CD4-positive, alpha-beta T cell treated with Interleukin-12 subunit alpha and Interleukin-12 subunit beta, for 1 hour (primary cell): ENCODE measurements at places on chromosomes 7 and 10.

DNA sequence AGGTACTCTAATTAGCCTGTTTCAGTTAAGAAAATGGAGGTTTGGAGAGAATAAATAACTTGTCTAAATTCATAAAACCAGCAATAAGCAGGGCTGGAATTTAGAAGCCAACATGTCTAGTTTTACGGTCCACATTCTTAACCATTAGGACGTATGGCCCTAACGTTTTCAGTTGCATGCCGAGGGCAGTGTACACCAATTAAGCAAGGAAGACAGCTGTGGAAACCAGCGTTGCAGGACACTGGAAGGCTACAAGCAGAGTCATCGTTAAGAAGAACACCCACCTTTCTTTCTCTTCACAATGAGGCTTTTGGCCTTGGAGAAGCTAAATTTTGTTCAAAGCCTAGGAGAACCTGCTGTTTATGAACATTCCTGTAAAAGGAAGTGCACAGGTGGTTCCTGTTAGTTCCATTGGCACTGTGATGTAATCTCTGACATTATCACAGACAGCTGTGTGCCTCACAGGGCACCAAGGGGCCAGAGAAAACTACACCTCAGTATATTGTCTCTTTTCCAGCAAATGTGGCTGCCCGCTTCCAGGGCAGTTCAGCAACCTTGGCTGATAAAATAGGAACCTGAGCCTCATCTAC, 21.0 kb downstream of the MPP7 start:
- no peak for DNase-seq

GRCh38 chr10:88386821-88387773, 196.0 kb downstream of the RNLS start:
- DNase-seq, result peak; percentile 43

- no peak for DNase-seq
Observed at GRCh38 chr7:133853706-133854276, 273.3 kb upstream of the LRGUK start.

GRCh38 chr7:128884561-128885369, 22.1 kb downstream of the ATP6V1F start:
- no peak for DNase-seq

- no peak for DNase-seq
Observed at GRCh38 chr7:77918676-77919075, 120.1 kb downstream of the PHTF2 start.

- no peak for DNase-seq
Observed at GRCh38 chr7:16369855-16370254, 51.5 kb downstream of the CRPPA start.

DNA sequence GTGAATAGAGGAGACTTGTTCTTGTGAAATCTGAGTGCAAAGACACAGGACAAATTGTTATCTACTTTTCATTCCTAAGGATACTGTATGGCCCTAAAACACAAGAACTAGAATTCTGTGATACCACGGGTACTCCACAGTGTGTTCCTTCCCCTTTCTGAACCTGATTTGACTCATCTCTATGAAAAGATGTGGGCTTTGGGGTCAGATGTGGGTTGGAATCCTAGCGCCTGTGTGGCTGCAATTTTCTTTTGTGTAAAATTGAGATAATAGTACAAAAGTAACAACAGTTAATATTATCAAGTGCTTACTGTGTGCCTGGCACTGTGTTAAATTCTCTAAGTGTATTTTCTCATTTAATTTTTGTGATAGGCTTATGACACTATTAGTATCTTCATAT, 8.1 kb downstream of the SRGN start:
- no peak for DNase-seq

- no peak for DNase-seq
Observed at GRCh38 chr10:128567551-128567950, 441.3 kb upstream of the MKI67 start.

DNA sequence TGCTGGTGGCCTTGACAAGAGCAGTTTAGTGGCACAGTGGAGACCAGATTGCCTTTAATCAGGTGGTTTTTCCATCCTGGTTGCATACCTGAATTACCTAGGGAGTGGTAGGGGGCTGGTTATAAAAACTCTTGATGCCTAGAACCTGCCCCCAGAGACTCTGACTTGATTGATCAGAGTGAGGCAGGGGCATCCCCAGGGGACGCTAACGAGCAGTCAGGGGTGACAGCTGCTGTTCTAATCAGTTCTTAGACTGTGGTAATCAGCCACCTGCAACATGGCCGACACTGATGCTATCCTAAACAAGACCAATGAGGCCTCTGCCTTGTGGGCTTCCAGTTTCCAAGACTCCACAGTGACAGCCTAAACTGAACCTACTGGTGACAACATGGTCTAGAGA, 2.0 kb upstream of the OPALIN start:
- DNase-seq, result no peak

DNA sequence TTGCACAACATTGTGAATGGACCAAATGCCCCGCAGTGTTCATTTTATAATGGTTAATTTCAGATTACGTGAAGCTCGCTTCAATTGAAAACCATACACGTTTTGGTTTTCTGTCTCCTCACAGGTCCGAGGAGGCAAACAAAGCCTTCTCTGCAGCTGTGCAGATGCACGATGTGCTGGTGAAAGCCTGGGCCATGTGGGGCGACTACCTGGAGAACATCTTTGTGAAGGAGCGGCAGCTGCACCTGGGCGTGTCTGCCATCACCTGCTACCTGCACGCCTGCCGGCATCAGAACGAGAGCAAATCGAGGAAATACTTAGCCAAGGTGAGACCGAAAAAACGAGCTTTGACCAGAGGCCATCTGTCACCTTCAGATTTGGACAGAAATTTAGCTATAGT, 110.3 kb downstream of the TRRAP start:
- DNase-seq, result no peak

DNA sequence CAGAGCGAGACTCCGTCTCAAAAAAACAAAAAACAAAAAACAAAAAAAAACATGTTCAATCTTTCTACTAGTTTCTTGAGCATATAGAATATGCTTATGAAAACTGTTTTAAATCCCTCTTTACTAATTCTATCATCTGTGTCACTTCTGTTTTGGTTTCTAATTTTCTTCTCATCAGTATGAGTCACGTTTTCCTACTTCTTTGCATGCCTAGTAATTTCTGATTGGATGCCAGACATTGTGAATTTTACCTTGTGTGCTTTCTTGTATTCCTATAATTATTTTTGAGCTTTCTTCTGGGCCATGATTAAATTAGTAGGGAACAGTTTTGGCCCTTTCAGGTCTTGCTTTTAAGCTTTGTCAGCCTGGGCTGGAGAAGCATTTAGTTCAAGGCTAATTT, 9.9 kb downstream of the MICU1 start:
- DNase-seq, result no peak

DNA sequence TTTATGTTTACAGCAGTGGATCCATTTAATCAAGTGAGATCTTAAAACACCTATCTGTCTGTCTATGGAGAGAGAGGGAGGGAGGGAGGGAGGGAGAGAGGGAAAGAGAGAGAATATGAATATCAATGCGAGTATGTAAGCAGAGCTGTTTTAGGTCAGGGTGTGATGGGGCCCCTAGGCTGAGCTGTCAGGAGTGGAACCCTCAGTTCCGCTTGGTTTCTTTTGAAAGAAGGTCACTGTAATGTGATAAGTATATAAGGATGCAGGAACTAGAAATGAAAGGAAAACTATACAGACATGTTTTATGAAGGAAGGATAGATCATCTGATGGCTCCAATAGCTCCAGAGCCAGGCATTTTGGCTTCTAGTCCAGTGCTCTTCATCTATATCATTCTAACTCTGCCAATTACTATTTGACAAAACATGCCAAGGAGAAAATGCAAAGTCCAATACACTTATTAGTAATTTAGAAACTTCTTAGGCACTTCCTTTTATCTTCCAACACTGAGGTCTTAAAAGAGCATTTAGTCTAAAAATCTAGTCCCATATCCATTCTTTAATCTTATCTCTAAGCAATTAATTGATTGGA, 70.3 kb downstream of the NRCAM start:
- no peak for DNase-seq

GRCh38 chr7:55043691-55044370, 25.0 kb downstream of the EGFR start:
- no peak for DNase-seq

- DNase-seq, result no peak
Observed at GRCh38 chr10:65325913-65326312, 1599.9 kb upstream of the LRRTM3 start.

- no peak for DNase-seq
Observed at GRCh38 chr10:18608596-18608995, 42.8 kb downstream of the NSUN6 start.

DNA sequence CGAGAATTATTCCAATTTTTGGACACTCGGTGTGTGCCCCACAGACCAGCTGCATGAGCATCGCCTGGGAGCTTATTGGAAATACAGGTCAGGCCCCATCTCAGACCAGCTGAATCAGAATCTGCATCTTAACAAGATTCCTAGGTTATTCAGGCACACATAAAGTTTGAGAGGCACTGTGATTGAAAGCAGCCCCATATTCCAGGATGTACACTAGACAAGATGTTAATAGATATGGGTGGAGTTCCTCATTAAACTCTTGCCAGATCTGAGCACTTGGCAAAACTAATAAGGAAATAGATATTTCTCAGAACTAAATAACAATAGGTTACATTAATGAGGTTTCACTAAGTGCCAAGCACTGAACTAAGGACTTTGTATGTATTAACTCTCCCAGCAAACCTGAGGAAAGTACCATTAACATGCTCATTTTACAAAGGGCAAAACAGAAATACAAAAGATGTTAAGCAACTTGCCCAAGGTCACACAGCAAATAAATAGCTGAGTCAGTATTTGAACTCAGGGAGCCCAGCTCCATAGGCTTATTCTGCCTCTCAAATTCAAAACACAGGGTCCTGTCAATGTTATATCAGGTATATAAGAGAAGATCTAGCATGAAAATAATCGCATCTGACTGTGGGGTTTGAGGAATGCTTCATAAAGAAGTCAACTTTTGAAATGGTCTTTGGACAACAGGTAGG, 29.9 kb downstream of the PPP1R3C start:
- DNase-seq, result no peak

- no peak for DNase-seq
Observed at GRCh38 chr7:55081068-55081467, 62.3 kb downstream of the EGFR start.

- no peak for DNase-seq
Observed at GRCh38 chr7:147498081-147498480, 1092.5 kb upstream of the C7orf33 start.

DNA sequence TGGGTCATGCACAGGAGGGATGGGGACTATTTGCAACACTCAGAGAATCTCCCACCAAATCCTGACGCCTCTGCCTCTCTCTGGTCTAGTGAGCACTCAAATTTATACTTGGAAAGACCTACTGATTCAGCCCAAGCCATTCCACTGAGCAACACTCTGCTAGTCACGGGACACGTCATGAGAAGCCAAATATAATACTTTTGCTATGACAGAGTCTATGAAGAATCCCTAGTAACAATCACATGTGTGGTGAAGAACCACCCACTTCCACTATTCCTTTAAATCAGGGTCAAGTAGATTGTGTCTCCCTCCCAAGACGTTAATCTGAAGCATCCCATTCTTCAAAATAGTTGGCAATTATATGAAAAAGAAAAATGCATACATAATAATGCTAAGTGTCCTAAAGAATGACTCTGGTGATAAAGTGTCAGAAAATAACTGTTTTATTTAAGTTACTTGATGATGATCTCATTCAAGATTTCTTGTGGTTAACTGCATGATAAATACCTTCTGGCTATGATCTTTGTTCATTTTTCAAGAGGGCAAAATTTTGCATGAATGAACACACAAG, 28.5 kb downstream of the CHCHD3 start:
- DNase-seq, result no peak

DNA sequence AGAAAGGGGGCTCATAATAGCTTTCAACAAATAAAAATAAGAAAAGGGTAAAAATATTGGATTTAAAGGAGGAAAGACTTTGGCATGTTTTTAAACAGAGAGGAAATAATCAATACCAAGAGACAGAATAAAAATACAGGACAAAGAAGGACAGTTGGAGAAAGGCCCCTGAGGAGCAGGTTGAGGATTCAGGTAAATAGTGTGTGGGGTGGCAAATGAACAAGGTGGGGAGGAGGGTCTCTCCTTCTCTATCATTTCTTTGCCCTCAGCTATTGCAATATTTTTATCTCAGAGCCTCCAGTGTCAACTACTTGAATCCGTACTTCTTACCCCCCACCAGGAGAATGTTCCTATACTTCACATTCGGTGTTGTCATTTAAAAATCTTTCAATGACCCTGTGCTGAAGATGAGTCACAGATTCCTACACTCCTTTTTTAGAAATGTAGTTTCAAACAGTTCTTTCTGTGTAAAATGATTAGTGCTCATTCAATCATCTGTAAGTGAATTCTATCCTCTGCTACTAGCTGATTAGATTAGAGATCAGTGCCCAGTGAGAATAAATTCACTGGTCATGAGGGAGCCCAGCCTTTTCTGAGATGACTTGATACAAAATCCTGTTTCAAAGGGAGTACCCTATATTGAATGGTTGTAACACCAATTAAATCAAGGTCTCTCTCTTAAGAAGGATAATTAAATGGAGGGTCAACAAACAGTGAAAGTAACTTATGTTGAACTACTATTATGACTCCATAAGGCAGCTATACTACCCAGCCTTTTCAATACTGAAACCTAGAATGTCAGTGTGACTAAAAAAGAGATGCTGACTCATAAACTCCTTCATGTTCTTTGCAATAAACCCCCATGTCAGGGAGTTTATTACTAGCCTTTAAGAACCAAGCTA, 50.4 kb upstream of the WNT16 start:
- no peak for DNase-seq

- DNase-seq, result peak; percentile 11
Observed at GRCh38 chr10:48684792-48685623, at the start of gene WDFY4. TSS of gene WDFY4 (plus strand) at chr10:48684873. CDS start at chr10:48709733, 24,860 bp downstream.

DNA sequence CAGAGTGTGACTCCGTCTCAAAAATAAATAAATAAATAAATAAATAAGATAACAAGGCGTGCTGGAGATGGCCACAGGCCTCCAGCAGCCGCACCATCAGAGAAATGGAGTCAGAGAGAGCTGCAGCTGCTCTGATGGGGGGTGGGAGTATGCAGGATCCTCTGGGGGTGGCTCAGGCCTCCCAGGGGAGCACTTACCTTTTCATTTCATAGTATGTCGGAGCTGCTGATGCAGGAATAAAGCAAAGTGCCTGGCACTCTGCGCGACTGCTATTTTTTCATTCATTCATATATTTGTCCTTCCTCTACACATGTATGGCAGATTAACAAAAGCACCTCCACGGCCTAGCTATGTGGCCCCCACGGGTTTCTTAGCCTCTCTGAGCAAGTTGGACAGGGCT, 175.9 kb downstream of the CUX1 start:
- DNase-seq, result no peak

DNA sequence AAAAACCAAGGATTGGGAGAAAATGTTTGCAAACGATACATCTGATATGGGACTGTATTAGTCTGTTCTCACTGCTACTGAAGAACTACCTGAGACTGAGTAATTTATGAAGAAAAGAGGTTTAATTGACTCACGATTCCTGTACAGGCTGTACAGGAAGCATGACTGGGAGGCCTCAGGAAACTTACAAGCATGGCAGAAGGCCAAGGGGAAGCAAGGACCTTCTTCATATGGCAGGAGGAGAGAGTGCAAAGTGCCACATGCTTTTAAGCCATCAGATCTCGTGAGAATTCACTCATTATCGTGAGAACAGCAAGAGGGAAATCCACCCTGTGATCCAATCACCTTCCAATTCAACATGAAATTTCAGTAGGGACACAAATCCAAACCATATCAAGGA, 11.0 kb downstream of the ZNF713 start:
- DNase-seq, result no peak
